ENCODE measurements at places on chromosomes 1 and 21. TPM values are rescaled to one million over a fixed set of nuclear protein-coding genes. Genes with fewer than 3 reads are reported as not detected.

- no peaks in the 10 kb centered on the region for H3K27me3 ChIP-seq
- H3K27ac ChIP-seq: no peak overlapping the region
- no peak for DNase-seq
- peaks cover 5% of the 10 kb centered on the region for H3K4me1 ChIP-seq
- no peaks in the 10 kb centered on the region for H3K36me3 ChIP-seq
These were observed 197.6 kb downstream of the BACH1 start for GRCh38 chr21:29496337-29496736.

DNA sequence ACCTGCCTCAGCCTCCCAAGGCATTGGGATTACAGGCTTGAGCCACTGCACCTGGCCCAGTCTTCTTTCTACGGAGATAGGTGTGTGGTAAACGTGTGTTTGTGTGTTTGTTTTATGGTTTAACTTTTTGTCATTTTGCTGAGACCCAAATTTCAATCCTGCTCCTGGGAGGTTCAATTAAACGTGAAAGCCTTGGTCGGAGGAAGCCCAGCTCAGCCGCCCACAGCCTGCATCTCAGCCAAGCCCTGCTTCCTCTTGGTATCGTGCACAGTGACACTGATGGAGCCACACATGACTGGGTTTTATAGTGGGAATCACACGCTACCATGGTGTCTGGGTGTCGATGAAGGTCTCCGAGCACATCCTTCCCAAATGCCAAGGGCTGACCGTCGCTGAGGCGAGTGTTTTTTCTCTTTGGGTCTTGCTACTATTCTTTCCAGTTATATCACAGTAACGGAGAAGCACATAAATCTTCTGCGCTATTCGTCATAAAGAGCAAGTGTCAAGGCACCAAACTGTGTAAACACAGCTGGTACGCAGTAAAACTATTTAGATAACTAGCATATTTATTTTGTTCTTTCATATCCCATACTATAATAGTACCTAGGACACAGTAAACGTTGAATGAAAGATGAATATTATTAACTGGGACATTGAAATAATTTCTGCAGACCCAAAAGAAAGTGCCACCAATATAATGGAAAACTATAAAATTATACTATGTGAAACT lies 39.3 kb downstream of the HLCS start:
- H3K4me1 ChIP-seq: no peaks in the 10 kb centered on the region
- no peak overlapping the region for H3K4me3 ChIP-seq
- 0 out of 2 replicates have a peak, but pooled peaks cover 5% of the 10 kb centered on the region for H3K36me3 ChIP-seq

GRCh38 chr21:37593740-37594471 lies 227.3 kb downstream of the DYRK1A start:
- H3K4me3 ChIP-seq: no peak overlapping the region
- H3K36me3 ChIP-seq: no peaks in the 10 kb centered on the region
- H3K27me3 ChIP-seq: peaks cover 5% of the 10 kb centered on the region
- no peak for DNase-seq
- no peaks in the 10 kb centered on the region for H3K4me1 ChIP-seq
- H3K27ac ChIP-seq: no peak overlapping the region

- no peak overlapping the region for H3K4me3 ChIP-seq
- peaks cover 8% of the 10 kb centered on the region for H3K4me1 ChIP-seq
- no peaks in the 10 kb centered on the region for H3K27me3 ChIP-seq
- no peak overlapping the region for H3K27ac ChIP-seq
These were observed 7.6 kb downstream of the SAMSN1 start for GRCh38 chr21:14538483-14538882.

GRCh38 chr1:68780919-68781318 lies 284.0 kb upstream of the DEPDC1 start:
- no peaks in the 10 kb centered on the region for H3K27me3 ChIP-seq
- H3K4me3 ChIP-seq: no peak overlapping the region
- no peak overlapping the region for H3K27ac ChIP-seq
- H3K4me1 ChIP-seq: no peaks in the 10 kb centered on the region
- no peaks in the 10 kb centered on the region for H3K36me3 ChIP-seq

GRCh38 chr1:10890491-10891071 lies 94.1 kb upstream of the CASZ1 start:
- no peak for DNase-seq
- H3K4me3 ChIP-seq: no peak overlapping the region
- no peak overlapping the region for H3K27ac ChIP-seq
- H3K36me3 ChIP-seq: no peaks in the 10 kb centered on the region
- H3K4me1 ChIP-seq: no peaks in the 10 kb centered on the region

GRCh38 chr21:15953551-15954116 lies 223.9 kb downstream of the USP25 start:
- H3K36me3 ChIP-seq: no peaks in the 10 kb centered on the region
- no peaks in the 10 kb centered on the region for H3K27me3 ChIP-seq
- H3K4me1 ChIP-seq: no peaks in the 10 kb centered on the region
- no peak overlapping the region for H3K4me3 ChIP-seq
- H3K27ac ChIP-seq: no peak overlapping the region

GRCh38 chr1:119771770-119772169 lies 3.1 kb upstream of the HMGCS2 start:
- peaks cover 15% of the 10 kb centered on the region for H3K4me1 ChIP-seq
- no peak for DNase-seq
- no peaks in the 10 kb centered on the region for H3K36me3 ChIP-seq

DNA sequence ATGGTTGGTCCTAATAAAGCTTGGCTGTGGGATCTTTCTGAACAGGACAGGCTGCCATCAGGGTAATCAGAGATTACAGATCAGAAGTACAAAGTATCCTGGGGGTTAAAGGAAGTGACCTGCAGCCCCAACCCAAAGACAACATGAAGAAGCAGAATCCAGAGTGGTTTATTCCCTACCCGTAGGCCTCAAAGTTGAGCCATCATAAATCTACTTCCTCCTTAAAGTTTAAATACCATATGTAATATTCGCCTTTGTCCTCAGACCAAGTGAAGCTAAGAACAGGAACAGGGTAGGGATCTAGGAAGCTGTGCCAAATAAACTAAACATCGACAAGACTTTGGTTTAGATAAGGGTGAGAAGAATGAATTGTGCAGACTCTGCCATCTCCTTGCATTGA lies 15.9 kb upstream of the DHX9 start:
- H3K4me3 ChIP-seq: no peak overlapping the region
- H3K27ac ChIP-seq: no peak overlapping the region
- H3K27me3 ChIP-seq: no peaks in the 10 kb centered on the region
- no peaks in the 10 kb centered on the region for H3K36me3 ChIP-seq
- no peaks in the 10 kb centered on the region for H3K4me1 ChIP-seq

DNA sequence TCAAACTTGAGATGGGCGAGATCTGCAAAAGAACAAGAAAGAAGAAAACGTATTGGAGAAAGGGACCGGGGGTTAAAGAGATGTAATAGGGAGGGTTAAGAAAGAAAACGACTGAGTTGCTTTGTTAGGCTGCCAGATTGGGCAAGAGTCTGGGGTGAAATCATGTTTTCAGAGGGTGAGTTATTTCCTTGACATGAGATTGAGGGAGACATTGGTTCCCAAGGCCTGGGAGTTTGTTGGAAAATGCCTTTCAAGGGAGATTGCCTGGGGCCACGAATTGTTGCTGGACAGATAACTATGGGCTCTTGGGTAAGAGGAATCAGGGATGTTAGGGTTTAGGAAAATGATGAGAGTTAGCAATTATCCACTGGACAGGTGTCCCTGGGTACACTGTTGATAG lies 776 bp upstream of the CADM3 start:
- H3K4me1 ChIP-seq: no peaks in the 10 kb centered on the region
- H3K27me3 ChIP-seq: peaks cover 51% of the 10 kb centered on the region
- no peaks in the 10 kb centered on the region for H3K36me3 ChIP-seq
- H3K27ac ChIP-seq: no peak overlapping the region

- peaks cover 8% of the 10 kb centered on the region for H3K4me1 ChIP-seq
- H3K4me3 ChIP-seq: no peak overlapping the region
- peaks cover 5% of the 10 kb centered on the region for H3K36me3 ChIP-seq
- H3K27ac ChIP-seq: no peak overlapping the region
- peaks cover 6% of the 10 kb centered on the region for H3K27me3 ChIP-seq
- peak; percentile 54 for DNase-seq
These were observed 3.4 kb upstream of the CHD5 start for GRCh38 chr1:6183520-6183989.

- H3K27me3 ChIP-seq: no peaks in the 10 kb centered on the region
- H3K27ac ChIP-seq: no peak overlapping the region
- no peak overlapping the region for H3K4me3 ChIP-seq
- no peaks in the 10 kb centered on the region for H3K4me1 ChIP-seq
These were observed 23.9 kb downstream of the BTF3L4 start for GRCh38 chr1:52080014-52080415.

GRCh38 chr1:235984041-235984825 lies 80.7 kb downstream of the NID1 start:
- DNase-seq: peak; percentile 91
- peak overlapping the region; percentile 93 for H3K27ac ChIP-seq
- H3K27me3 ChIP-seq: no peaks in the 10 kb centered on the region
- H3K36me3 ChIP-seq: peaks cover 11% of the 10 kb centered on the region

- no peaks in the 10 kb centered on the region for H3K36me3 ChIP-seq
- no peak overlapping the region for H3K27ac ChIP-seq
- no peak overlapping the region for H3K4me3 ChIP-seq
- peaks cover 17% of the 10 kb centered on the region for H3K4me1 ChIP-seq
- no peak for DNase-seq
- H3K27me3 ChIP-seq: no peaks in the 10 kb centered on the region
These were observed 16.6 kb upstream of the TINAGL1 start for GRCh38 chr1:31559715-31560114.

DNA sequence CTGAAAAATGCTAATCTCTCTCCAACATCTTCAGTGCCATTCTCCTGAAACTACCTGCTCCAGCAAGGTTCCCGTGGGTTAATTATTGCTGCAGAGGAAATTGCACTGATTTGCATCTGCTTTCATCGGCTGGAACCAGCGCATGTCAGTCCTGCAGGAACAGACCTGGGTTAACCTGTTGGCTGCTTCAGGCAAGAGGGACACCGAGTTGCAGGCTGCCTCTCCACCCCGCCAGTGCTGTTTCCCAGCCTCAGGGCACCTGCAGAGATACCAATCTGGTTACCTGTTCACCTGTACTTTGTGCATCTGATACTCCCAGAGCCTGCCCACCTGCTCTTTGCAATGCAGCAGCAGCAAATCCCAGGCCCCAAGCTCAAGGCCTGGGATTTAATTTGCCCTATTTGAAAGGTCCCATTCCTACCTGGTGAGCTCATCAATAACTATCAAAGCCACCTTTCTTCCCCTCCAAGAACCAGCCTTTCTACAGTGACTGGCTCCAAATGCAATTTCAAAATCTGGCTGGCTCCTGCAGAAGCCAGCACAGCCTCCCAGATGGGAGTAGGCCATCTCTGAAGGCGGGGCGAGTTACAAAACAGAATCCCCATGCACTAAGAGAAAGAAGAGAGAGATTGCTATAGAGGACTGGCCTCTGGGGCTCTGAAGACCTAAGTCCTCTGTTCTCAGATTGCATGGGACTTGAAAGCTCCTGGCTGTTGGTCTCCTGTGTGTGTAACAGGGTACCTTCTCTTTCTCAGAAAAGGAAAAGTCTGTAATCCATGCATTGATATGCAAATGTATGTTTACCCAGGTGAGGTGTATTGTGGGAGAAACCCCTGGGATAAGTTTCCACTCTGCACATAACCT lies 67.8 kb downstream of the TOMM20 start:
- DNase-seq: peak; percentile 64
- H3K36me3 ChIP-seq: no peaks in the 10 kb centered on the region
- no peak overlapping the region for H3K27ac ChIP-seq

- no peaks in the 10 kb centered on the region for H3K27me3 ChIP-seq
- H3K4me3 ChIP-seq: 0 out of 2 replicates have a peak overlapping the region, but pooled peaks have one; percentile 28
- peaks cover 34% of the 10 kb centered on the region for H3K4me1 ChIP-seq
These were observed 18.6 kb downstream of the AZIN2 start for GRCh38 chr1:33099290-33100118.

GRCh38 chr1:13990939-13991338 lies 291.0 kb downstream of the PRDM2 start:
- H3K36me3 ChIP-seq: no peaks in the 10 kb centered on the region
- H3K4me1 ChIP-seq: no peaks in the 10 kb centered on the region
- no peaks in the 10 kb centered on the region for H3K27me3 ChIP-seq
- H3K4me3 ChIP-seq: no peak overlapping the region

DNA sequence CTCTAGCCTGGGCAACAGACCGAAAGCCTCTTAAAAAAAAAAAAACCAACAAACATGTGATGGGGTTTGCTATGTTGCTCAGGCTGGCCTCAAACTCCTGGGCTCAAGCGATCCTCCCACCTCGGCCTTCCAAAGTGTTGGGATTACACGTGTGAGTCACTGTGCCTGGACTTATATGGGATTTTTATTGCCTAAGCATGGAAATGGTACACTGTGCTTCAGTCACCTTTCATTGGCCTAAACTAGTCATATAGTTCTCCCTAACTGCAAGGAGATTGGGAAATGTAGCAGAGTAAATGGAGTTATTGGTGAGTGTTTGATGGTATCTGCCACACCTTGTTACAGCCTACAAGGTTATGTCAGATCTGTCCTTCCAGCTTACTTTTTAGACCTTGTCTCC lies 17.2 kb upstream of the MEF2D start:
- H3K27me3 ChIP-seq: no peaks in the 10 kb centered on the region
- no peak overlapping the region for H3K4me3 ChIP-seq
- no peaks in the 10 kb centered on the region for H3K36me3 ChIP-seq
- DNase-seq: peak; percentile 23

DNA sequence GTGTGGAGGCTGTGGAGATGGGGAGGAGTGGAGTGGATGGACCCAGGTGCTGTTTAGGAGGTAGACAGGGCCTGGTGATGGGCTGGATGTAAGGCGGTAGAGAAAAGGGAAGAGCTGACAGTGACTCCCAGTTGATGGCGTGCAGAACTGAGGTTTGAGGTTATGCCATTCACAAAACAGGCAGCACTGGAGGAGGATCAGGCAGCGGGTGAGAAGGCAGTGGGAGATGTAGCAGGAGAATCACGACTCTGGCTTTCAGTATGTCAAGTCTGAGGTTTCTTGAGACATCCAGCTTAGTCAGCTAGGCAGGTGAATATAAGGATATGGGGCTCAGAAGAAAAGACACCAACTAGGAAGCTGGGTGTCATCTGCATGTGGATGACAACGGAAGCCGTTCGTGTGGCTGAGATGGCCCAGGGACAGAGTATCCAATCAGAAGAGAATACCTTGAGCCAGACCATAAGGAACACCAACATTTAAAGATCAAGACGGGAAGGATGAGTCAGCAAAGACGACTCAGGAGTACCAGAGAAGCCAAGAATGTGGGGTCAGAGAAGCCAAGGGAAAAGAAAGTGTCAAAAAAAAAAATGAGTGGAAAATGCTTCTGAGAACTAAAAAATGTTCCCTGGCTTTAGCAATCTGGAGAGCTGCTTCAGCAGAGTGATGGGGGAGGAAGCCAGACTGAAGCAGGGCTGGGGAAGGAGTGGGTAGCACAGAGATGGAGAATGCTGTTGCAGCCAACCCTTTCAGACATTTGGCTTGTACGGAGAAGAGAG lies 15.2 kb downstream of the LRRN2 start:
- H3K27me3 ChIP-seq: peaks cover 24% of the 10 kb centered on the region
- H3K4me1 ChIP-seq: peaks cover 11% of the 10 kb centered on the region
- H3K27ac ChIP-seq: no peak overlapping the region
- H3K36me3 ChIP-seq: no peaks in the 10 kb centered on the region
- no peak overlapping the region for H3K4me3 ChIP-seq

GRCh38 chr21:42063571-42064521 lies 7.3 kb upstream of the UMODL1 start:
- DNase-seq: no peak
- H3K27ac ChIP-seq: no peak overlapping the region
- no peak overlapping the region for H3K4me3 ChIP-seq
- H3K4me1 ChIP-seq: no peaks in the 10 kb centered on the region

Gene ADAMTS4
- total RNA-seq: 5.9 TPM

Gene AQP10
- total RNA-seq: not detected

Gene CRYZ
- 23.5 TPM for total RNA-seq

Gene ANKRD65
- total RNA-seq: 0.51 TPM

Gene SLC26A9
- not detected for total RNA-seq

Gene FABP3
- 2.1 TPM for total RNA-seq

Gene GNAI3
- 14.7 TPM for total RNA-seq

Gene SYT14
- 1.4 TPM for total RNA-seq

Gene NHLH1
- not detected for total RNA-seq

Gene SFN
- not detected for total RNA-seq

Measured in GM23248 (cell line).